ENCODE measurements at places on chromosomes 2 and 18. TPM values are rescaled to one million over a fixed set of nuclear protein-coding genes. Genes with fewer than 3 reads are reported as not detected.

- DNase-seq = no peak
Observed at GRCh38 chr2:222548992-222549391, 106.9 kb downstream of the FARSB start.

GRCh38 chr2:166610180-166610912, 116.3 kb upstream of the SCN7A start:
- DNase-seq = no peak

- DNase-seq = no peak
Observed at GRCh38 chr2:219724628-219725027, 97.2 kb downstream of the SLC4A3 start.

GRCh38 chr2:40164736-40165508, 287.0 kb downstream of the SLC8A1 start:
- DNase-seq = no peak

GRCh38 chr2:227000123-227000522, 163.9 kb downstream of the COL4A4 start:
- DNase-seq = no peak

GRCh38 chr18:75742516-75742915, 315.0 kb upstream of the SMIM21 start:
- DNase-seq = no peak

The MAPRE3 gene
- 7.4 TPM for total RNA-seq

All from glomerular endothelial cell (primary cell).